ENCODE measurements at places on chromosomes 13 and 19.

DNA sequence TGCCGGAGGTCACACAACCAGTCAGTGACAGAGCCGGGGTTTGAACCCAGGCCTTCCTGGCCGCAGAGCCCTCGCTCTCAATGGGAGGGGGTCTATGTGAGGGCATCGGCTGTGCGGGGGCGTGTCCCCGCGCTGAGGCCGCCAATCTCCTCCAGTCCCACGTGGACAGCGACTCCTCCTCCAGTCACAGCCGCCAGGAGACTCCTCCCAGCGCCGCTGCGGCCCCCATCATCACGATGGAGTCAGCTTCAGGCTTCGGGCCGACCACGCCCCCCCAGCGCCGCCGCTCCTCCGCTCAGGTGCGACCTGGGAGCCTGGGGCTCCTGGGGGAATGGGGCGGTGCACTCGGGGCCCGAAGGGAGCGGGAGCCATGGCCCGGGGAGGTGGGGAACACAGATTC is 6.0 kb downstream of the SPRED3 start:
- DNase-seq: no peak

DNA sequence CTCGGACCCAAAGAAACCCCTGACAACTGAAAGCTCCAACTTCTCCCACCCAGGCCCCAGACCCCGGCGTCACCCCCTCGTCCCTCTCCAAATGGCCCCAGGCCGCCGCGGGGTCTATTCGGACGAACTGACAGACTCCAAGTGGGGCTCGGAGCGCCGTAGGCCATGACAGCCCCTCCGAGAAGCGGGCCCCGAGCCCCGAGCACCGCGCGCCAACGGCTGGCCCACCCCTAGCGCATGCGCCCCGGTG is 360 bp downstream of the DDX39A start:
- no peak for DNase-seq

- DNase-seq: no peak
Measured at GRCh38 chr19:42089191-42089750, 13.3 kb downstream of the ZNF574 start.

DNA sequence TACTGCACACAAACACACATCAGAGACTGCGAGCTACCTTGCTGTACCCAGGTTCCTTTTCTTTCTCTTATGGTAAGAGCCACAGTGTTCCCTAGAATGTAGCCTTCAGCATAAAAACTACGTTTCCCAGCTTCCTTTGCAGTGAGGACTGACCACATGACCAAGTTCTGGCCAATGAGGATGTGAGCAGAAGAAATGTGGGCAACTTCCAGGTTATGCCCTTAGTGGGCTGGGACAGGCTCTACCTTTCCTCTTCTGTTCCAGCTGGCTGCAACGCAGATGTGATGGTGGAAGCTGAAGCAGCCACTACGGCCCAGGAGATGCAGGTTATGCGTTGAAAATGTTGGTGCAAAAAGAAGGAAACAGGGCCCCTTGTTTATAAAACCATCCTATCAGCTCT is 27.5 kb downstream of the VRK3 start:
- DNase-seq: no peak

DNA sequence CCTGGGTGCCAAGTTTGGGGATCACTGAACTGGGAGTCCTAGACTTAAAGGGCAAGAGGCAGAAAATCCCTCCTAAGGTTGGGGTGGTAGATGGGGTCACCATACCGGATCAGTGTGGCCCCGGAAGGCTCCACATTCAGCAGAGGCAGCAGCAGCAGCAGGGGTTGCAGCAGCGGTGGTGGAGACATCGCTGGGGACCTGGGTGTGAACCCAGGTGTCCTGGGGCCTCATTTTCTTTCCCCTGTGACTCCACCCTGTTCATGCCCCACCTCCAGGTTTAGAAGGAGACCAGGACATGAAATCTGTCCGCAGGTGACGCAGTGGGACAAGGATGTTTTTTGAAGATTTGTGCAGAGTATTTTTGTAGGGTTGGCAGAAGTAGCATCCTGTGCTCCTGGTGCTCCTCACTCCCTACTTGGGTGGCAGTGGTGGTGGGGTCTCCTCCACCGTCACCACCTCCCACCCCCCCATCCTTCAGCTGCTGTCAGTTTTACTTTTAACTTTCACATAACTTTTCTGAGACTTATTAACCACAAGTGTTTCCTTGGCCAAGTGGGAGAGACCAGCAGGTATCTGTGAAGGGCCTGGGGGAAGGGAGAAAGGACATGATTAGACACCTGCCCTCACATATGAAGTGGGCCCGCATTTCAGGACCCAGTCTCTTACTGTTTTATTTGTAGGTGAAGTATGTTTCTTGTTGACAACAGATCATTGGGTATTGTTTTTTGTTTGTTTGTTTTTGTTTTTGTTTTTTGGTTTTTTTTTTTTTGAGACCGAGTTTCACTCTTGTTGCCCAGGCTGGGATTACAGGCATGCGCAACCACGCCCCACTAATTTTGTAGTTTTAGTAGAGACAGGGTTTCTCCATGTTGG is at the start of gene NAPSA:
TSS of gene NAPSA (minus strand) at position 206 of the 873 bp plus-strand sequence. CDS start at position 188, 18 bp downstream.
- DNase-seq: no peak

DNA sequence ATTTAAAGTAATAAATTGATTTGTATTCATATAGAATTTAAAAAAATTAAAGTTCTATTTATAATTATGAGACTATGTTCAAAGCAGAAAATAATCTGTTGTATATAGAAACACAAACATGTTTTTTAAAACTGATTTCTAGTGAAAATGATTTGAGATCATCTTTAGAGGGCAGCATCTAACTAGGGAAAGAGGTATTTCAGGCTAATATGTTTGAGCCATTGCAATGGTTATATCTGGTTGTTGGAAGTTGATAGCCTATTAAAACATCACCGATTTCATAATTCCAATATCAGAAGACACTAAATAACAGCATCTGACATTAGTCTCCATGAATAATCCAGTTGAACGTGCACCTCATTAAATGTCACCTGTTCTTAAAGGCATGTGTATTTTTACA is 79.8 kb upstream of the SLITRK6 start:
- DNase-seq: no peak

DNA sequence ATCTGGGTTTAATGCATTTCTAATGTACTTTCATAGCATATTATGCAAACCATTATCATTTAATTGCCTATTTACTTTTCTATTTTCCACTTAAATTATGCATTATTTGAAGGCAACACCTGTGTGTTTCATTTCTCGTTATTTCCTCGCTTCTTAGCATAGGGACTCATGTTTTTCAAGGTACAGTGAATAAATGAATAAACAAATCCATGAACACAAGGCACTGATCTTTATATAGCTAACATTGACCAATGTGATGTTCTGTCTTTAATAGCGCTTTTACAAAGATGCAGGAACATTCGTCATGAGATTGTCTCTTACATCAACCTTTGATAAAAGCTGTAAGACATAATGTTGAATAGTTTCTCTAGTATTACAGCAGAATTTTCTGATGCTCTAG is 121.2 kb downstream of the B3GLCT start:
- DNase-seq: no peak

GRCh38 chr13:100347968-100348367 is 240.6 kb downstream of the GGACT start:
- DNase-seq: no peak

GRCh38 chr19:14848822-14849221 is at the start of gene OR7A10:
OR7A10 (minus strand) TSS chr19:14848922; CDS start chr19:14841877, 7,045 bp downstream.
- no peak for DNase-seq

GRCh38 chr19:50224986-50225747 is 21.7 kb downstream of the MYH14 start:
- DNase-seq: no peak

- no peak for DNase-seq
Measured at GRCh38 chr19:5218963-5219530, 121.6 kb downstream of the PTPRS start.

- no peak for DNase-seq
Measured at GRCh38 chr19:56491399-56491798, 14.3 kb upstream of the ZNF667 start.

GRCh38 chr13:23140492-23140891 is 40.3 kb upstream of the SGCG start:
- DNase-seq: no peak

GRCh38 chr19:30011051-30011578 is 69.1 kb downstream of the URI1 start:
- DNase-seq: no peak

GRCh38 chr13:99058527-99059495 is 80.9 kb upstream of the DOCK9 start:
- DNase-seq: no peak

DNA sequence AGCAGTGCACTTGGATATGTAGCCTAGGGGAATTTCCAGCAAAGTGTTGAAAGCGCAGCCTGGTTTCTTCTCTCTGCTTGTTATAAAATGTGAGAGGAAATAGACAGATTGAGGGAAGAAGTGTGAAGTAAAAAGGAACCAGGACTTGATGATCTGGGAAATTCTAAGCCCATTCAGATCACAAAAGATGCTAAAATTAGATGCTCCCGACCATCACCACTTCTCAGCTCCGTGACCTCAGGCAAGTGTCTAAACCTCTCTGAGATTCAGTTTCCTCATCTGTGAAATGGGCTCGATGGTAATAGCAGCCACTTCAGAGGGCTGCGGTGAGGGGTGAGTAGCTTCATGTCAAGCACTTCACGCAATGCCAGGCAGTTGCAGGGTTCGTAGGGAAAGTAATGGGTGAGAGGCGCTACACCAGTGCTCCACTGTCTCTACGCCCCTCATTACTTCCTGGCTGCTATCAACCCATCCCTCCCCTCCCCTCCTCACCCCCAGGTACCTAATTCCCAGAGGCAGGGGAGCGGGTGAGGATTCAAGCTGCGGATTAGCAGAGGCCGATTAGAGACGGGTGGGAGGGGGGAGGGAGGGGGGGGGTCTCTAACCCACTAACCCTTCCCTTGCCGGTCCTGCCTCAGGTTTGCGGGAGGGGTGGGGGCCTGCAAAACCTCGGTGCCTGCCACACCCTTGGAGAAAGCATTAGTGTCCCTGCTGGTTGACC is 9.0 kb upstream of the NFIC start:
- DNase-seq: no peak

DNA sequence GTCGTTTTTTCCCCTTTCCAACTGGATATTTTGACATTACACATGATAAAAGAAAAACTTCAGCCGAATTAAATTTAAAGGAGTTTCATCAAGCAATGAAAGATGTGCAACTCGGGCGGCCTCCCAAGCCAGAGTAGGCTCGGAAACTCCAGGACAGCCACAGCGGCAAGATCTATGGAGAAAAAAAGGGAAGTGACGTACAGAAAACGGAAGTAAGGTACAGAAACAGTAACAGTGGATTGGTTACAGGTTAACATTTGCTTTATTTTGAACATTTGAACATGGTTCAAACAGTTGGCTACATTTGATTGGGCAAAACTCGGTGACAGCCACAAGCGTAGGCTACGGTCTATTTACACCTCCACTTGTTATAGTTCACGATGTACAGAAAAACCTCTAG is 30.5 kb upstream of the FAM124A start:
- no peak for DNase-seq

- DNase-seq: no peak
Measured at GRCh38 chr13:33252135-33252534, 33.4 kb downstream of the STARD13 start.

- DNase-seq: no peak
Measured at GRCh38 chr19:45767410-45767880, 1.6 kb downstream of the SIX5 start.

GRCh38 chr13:46478651-46479050 is 74.3 kb upstream of the LRCH1 start:
- no peak for DNase-seq

GRCh38 chr13:73278186-73278585 is 219.4 kb downstream of the KLF5 start:
- no peak for DNase-seq

GRCh38 chr13:109095126-109095525 is 465.7 kb downstream of the MYO16 start:
- no peak for DNase-seq

DNA sequence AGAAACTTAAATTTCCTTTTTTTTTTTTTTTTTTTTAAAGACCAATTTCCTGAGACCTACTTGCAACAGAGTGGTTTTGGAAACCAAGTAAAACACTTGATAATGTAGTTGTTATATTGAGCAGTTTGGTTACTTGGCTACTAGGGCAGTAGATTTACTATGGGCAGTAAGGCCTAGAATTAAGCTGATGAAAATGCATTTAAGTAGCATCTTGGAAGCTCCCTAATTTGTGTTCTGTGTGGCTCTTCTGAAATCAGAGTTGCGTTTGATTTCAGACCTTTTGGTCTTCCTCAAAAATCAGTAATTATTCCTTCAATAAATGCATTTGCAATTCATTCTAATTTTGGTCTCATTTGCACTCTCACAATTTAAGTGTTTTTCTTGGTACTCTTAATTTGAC is 810 bp downstream of the GPR180 start:
- no peak for DNase-seq

- no peak for DNase-seq
Measured at GRCh38 chr19:19471682-19472081, 43.7 kb downstream of the TSSK6 start.

DNA sequence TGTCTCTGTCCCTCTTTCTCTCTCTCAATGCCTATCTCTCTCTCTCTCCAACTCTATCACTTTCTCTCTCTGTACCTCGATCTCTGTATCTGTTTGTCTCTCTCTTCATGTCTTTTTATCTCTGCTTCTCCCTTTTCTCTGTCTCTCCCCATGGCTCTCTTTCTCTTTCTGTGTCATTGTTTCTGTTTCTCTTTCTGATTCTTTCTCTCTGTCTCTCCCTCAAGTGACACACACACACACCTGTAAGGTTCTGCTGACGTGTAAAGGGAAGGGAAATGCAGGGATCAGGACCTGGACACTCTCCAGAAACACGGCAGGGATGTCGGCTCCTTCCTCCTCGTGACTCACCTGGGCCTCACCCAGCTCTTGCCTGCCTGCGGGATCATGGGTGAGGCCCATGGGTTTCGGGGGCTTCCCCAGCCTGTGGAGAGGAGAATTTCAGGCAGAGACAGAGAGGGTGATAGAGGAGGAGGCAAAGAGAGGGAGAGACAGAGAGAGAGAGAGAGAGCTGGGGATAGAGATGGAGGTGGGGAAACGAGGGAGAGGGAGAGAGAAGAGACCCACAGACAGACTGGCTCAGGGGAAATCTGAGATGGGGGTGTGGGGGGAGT is 5.4 kb upstream of the PLAUR start:
- no peak for DNase-seq

- DNase-seq: peak; percentile 21
Measured at GRCh38 chr13:51945149-51945548, 66.1 kb downstream of the ATP7B start.

DNA sequence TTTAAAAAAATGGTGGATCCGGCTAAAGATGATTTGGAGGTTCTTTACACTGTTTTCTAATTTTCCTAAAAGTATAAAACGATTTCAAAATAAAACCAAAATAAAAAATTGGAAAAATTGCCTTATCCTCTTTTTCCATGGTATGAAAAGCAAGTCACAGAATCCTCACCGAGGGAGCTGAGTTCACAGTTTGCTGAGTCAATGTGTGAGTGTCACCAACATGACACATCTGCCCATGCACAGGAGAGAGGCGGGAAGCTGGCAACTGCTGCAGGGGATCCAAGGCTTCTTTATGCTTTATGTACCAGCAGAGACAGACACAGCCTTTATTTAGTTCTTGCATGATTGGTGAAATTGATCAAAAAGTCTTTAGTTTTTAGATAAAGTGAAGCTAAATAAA is 157.8 kb downstream of the TNFSF13B start:
- DNase-seq: no peak

- DNase-seq: no peak
Measured at GRCh38 chr13:40123962-40124632, 468.6 kb downstream of the COG6 start.

- DNase-seq: no peak
Measured at GRCh38 chr19:35717665-35718344, at the start of gene KMT2B. KMT2B (plus strand) TSS chr19:35718003; CDS start chr19:35718019, 16 bp downstream.

All from memory B cell (primary cell).